ENCODE measurements at places on chromosomes 2 and 18. TPM values are rescaled to one million over a fixed set of nuclear protein-coding genes. Genes with fewer than 3 reads are reported as not detected.
A peak's percentile ranks its signal among the peaks of the same experiment; 100 is the strongest.

DSC2 gene
- total RNA-seq = not detected

HTR2B gene
- total RNA-seq = 0.72 TPM

NLRC4 gene
- not detected for total RNA-seq

CTAGE1 gene
- total RNA-seq = under 0.01 TPM

- DNase-seq = no peak
Observed at GRCh38 chr18:45447355-45448265, 167.7 kb upstream of the SLC14A2 start.

GRCh38 chr2:156077041-156077742 lies 255.3 kb downstream of the NR4A2 start:
- no peak for DNase-seq

GRCh38 chr2:24577481-24577880 lies 86.4 kb downstream of the NCOA1 start:
- no peak for DNase-seq

GRCh38 chr2:2542316-2542715 lies 211.2 kb upstream of the MYT1L start:
- no peak for DNase-seq

DNA sequence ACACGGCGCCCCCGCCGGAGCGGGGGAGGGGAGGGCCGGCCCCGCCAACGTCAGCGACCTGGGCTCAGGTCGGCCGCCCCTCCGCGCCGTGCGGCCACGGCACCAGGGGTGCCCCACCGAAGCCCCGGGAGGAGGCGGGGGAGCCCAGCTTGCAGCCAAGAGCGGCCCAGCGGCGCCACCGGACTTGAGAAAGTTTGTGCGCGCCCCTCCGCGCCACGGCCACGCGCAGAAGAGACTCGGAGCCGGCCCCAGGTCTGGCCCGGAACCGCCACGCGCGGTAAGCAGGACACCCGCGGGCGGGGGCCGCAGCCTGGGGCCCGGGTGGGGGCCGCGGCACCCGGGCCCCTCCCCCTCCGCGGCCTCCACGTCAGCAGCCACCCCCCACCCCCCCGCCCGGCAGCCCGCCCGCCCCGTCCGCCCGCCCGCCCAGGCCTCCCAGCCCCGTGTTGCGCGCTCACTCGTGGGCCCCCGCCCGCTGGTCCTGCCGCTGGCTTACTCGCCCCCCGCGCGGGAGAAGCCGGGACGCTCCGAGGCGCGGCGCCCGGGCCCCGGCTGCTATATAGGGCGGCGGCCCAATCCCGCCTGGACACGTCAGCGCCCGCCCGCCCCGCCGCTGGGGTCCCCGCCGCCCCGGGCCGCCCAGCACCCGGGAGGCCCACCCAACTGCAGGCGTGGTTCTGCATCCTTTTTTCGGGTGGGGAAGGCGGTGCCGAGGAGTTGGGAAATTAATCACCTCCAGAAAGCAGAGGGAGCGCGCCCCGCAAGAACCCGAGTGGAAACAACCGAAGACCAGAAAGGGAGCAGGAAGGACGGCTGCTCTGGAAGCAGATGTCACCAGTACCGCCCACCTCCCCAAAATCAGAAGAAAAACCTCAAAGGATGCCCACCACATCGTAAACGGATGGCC lies 42.9 kb downstream of the HDLBP start:
- DNase-seq = peak; percentile 59

GRCh38 chr18:23903971-23904370 lies 110.6 kb upstream of the TTC39C start:
- DNase-seq = no peak

GRCh38 chr2:72961853-72962468 lies 44.6 kb downstream of the EMX1 start:
- DNase-seq = no peak

DNA sequence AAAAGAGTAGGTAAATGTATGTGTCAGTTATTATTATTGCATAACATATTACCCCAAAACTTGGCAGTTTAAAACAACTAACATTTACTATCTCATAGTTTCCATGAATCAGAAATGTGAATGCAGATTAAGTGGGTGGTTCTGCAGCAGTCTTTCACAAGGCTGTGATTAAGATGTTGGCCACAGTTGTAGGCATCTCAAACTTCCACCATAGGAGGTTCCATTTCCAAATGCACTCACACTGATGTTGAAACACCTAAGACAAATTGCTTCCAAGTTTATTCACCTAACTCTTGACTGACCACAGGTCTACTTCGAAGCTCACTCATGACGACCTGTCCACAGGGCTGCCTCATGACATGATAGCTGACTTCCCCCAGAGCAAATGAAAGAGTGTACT lies 360.8 kb downstream of the GRB14 start:
- no peak for DNase-seq

Data from IMR-90 (cell line).